Activated T-cell treated with anti-CD3 and anti-CD28 coated beads, Interleukin-2, amount 50 U/mL, for 1 hour (primary cell): ENCODE measurements at places on chromosomes 1 and 21.
A peak's percentile ranks its signal among the peaks of the same experiment; 100 is the strongest.

GRCh38 chr1:230849451-230850224 lies 18.7 kb downstream of the C1orf198 start:
- DNase-seq = no peak

- no peak for DNase-seq
Measured at GRCh38 chr1:14552246-14552965, 46.1 kb upstream of the KAZN start.

- no peak for DNase-seq
Measured at GRCh38 chr1:117653732-117654492, 48.1 kb downstream of the TENT5C start.

DNA sequence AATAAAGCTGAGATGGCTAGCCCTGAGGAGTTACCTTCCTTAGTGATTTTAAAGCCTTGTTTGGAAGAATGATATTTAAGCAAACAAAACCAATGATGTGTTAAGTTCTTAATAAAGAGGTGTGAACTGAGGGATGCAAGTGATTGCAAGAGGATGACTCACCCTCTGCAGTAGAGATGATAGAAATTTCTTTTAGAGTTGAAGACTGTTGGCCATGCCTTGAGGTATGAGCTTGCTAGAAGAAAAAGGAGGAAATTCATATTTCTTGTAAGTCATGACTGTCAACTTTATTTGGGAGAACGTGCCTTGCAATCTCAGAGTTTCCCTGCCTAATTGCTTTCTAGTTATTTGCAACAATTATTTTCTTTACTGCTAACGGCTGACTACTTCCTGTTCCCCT lies 94.7 kb downstream of the PLA2G4A start:
- no peak for DNase-seq

GRCh38 chr1:208540724-208541123 lies 296.5 kb upstream of the PLXNA2 start:
- DNase-seq = no peak

GRCh38 chr1:66271216-66271903 lies 262.6 kb upstream of the SGIP1 start:
- DNase-seq = no peak

GRCh38 chr1:111570781-111571181 lies 48.8 kb upstream of the RAP1A start:
- peak; percentile 47 for DNase-seq
